ENCODE measurements at places on chromosomes 3 and 15.

DNA sequence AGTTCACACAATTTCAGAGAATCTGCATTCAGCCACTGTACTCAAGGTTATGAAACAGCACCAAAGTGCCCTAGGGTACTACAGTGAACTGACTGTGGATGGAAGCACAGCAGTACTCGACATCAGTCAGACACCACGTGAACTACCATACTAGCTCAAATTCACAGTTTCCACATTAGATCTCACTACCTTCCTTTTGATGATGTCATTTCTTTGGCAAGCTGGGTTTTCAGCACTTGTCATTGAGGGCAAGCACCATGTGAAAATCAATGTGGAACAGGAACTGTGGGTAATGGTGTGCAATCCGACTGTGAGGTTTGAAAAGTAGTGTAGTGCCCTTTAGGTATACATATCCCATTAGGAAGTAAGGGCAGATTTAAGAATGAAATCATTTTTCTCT lies 110.5 kb upstream of the BFSP2 start:
- no peak for DNase-seq

- DNase-seq: peak; percentile 89
These were observed 136.8 kb upstream of the ACP3 start for GRCh38 chr3:132180337-132180791.

DNA sequence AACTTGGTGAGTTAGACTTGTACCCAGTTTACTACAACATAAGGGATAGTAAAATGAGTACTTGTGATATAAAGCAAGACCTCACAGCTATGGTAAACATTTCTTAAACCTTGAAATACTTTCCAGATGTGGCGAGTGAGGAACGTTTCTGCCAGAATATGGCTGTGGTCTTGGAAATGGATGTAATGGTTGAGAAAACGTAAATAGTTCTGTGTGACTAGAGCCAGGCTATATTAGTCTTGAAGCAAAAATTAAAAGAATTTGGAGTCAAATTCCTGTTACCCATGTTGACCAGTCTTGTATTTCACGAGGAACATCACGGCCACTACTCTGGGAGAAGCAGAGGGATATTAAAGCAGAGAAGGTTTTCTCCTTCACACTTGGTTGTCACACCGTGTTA lies 15.3 kb downstream of the OR4F15 start:
- no peak for DNase-seq

GRCh38 chr3:12990781-12991480 lies 82.3 kb downstream of the IQSEC1 start:
- peak; percentile 73 for DNase-seq

- DNase-seq: no peak
These were observed 109.0 kb downstream of the ADAMTS9 start for GRCh38 chr3:64578797-64579196.

DNA sequence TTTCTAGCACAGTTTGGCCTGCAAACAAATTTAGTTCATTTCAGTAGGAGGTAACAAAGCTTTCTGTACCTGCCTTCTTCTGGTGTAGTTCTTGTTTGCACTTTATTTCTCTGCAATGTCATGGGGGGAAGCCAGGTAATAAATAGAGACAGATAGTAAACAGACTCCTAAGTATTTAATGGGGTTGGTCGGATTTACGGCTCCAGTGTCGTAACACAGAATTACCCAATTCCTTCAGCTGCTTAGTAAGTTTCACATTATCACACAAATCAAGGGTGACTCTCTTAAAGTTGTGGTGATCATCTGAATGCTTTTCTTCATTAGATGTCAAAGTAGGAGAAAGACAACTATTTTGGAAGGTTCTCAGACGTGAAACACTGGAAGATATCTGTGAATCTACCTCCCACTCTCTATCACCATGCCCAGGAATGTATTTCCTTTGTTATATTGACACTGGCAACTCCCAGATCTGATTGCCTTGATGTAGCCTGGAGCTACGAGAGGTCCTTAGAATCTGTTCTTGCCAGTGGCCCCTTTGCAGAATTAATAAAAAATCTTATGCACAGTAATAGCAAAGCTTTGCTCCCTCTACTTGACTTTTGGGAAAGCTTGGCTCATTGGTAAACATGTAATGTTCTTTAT lies 25.0 kb upstream of the TMC3 start:
- DNase-seq: peak; percentile 38

DNA sequence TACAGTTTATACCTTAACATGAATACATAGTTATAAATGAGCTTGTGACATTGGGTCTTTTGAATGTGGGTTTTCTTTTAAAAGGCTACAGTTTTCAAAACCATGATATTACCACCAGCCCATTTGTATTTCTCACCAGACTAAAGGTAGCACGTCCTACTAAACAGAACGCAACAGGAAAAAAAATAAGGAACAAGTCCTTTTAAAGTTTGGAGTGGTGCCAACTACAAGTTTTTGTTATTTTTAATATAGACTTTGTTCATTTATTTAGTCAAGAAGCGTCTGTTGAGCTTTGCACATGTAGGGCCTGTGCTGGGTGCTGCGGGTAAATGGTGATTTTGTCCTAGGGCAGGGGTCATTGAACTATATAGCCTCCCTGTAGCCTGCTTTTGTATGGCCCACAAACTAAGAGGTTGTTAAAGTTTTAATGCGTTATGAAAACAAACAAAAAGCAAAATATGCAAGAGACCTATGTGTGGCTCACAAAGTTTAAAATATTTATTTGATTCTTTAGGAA lies 164.4 kb downstream of the GHSR start:
- no peak for DNase-seq

GRCh38 chr3:71087143-71088018 lies 496.1 kb downstream of the FOXP1 start:
- DNase-seq: peak; percentile 95

DNA sequence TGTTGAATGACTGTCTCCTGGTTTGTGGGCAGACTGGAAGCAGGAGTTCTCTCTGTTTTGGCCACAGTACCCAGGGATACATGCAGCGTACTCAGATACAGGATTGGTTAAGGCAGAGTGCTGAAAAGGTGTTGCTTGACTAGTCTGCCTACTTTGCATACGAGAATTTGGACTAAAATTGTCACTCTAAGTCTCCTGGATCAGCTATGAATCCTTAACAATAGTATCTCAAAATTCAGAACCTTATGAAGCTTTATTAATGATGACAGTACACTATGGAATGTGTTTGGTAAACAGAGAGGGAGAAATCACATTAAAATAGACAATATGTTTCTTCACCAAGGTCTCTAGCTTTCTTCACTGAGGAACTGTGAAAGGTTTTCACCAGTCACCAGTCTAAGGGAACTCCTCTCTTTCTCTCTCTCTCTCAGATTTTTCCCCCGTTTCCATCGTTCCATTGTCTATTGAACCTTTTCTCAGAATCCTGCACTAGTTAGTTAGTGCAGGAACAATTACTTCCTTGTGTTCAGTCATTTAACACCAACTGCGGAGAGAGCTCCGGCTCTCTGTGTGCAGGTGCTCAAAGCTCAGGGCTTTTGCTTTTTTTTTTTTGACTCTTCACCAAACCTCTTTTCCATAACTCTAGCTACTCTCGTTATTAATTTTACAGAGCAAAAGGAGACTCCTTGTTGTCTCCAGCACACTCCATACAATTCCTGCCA lies 85.9 kb upstream of the FNDC3B start:
- peak; percentile 80 for DNase-seq

DNA sequence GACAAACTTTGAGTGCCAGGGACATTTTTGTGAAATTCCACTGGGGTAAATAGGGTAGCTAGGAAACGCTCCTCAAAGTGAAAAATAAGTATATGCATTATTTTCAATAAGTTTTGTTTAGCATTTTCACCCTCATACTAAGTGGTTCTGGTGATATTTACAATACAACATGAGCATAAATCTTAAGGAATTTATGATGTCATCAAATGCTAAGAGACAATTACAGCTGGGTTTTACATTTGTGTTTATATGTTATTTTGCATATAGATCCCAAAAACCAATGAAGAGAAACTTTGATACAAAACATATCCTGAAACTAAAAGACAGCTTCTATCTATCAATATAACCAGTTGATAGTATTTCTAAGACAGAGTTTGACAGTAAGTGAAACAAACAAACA lies 323.1 kb downstream of the ZBTB20 start:
- no peak for DNase-seq

GRCh38 chr3:138199851-138200250 lies 12.8 kb downstream of the ARMC8 start:
- no peak for DNase-seq

DNA sequence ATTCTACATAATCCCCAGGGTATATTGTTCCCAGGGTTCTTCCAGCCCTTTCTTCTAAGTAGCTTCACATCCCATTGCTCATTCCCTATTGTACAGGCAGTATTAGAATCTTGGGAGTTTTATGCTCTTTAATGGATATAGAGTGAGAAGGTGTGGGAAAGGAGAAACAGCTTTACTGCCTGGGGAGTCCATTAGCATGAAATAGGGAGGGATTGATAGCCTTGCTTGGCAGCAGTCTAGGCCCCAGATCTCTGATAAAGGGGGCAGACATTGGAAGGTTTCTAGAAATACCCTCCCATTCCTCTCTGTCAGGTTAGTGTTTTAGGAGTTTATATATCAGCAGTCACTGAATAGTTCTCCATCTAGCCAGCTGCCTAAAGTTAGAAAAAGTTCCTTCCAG lies 334.3 kb downstream of the UNC13C start:
- no peak for DNase-seq

DNA sequence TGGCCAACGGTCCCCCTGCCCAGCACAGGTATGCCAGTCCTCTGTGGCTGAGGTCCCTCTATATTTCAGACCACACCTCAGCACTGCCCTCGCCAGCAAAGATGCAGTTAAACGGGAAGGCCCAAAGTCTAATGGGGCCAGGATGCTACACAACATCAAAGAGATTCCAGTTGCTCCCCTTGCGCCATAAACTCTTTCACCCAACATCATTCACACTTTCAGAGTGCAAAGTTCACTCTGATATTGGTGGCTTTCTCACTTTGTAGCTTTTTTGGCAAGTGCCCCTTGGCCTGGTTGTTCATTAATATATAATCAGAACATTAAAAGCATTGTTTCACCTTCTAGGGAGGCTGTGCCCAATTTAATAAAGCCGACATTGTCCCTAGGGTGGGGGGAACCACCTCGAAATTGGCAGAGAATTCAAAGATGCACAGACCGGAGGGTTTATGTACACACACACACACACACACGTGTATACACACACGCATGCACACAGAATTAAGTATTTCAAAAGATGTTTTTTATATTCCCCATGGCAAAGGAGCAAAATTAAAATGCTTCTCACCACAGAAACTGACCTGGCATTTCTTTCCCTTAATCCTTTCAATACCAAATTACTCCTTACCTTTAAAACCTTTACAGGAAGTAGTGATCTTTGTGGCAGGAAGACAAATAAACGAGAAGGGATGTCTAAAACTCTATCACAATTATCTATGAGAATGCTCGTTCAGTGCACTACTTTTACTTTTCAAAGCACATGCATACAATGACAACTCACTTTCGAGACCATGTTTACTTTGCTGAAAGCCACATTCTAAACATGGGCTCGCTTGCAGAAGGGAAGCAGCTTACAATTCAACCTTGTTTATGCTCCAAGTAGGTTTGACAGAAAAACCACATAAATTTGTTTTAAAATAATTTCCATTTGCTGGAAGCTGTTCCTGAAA lies 19.5 kb downstream of the LRIG1 start:
- no peak for DNase-seq

- DNase-seq: no peak
These were observed 54.9 kb upstream of the SLC7A14 start for GRCh38 chr3:170640737-170641171.

GRCh38 chr3:14988988-14989394 lies 41.6 kb downstream of the NR2C2 start:
- peak; percentile 13 for DNase-seq

GRCh38 chr3:72257203-72257602 lies 472.3 kb upstream of the PROK2 start:
- DNase-seq: no peak

GRCh38 chr15:66588971-66589370 lies 23.2 kb upstream of the LCTL start:
- DNase-seq: no peak

DNA sequence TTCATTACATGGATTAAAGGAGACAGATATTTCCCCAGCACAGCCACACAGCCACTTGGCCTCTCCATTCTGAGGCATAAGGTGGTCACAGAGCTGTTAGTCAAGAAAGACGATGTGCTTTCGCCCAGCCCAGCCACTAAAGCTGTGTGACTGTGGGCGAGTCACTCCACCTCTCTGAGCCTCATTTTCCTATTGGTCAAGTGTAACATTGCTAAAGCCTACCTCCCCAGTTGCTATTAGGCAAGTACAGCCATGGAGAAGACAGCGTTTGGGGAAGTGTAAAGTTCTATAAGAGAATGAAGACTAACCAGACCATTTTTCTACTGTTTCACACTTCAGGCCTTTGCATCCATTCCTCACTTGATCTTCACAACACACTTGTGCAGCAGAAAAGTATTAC lies 24.1 kb downstream of the TMEM40 start:
- no peak for DNase-seq

- DNase-seq: peak; percentile 58
These were observed at the start of gene SEMA4B for GRCh38 chr15:90201130-90201943. TSS of gene SEMA4B (plus strand) at chr15:90201330. CDS start at chr15:90201579, 249 bp downstream.

DNA sequence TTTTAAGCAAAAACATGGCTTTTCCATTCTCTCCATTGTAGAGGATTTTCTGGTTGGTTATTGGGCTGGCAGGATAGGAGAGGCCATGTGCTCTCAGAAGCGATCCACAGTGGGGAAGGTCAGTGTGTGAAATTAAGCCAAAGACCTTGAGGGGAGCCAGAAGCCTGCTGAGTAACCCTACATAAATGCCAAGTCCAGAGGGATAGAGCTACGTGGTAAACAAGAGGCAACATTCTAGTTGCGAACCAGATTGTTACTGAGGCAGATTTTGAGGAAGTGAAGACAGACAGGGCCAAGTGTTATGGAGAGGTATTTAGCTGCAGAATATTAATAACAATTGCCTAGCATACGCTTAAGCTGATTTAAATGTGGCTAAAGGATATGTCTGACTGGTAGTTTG lies 592.8 kb upstream of the GBE1 start:
- no peak for DNase-seq

- DNase-seq: peak; percentile 77
These were observed 94.6 kb downstream of the ZPLD1 start for GRCh38 chr3:102529452-102529851.

DNA sequence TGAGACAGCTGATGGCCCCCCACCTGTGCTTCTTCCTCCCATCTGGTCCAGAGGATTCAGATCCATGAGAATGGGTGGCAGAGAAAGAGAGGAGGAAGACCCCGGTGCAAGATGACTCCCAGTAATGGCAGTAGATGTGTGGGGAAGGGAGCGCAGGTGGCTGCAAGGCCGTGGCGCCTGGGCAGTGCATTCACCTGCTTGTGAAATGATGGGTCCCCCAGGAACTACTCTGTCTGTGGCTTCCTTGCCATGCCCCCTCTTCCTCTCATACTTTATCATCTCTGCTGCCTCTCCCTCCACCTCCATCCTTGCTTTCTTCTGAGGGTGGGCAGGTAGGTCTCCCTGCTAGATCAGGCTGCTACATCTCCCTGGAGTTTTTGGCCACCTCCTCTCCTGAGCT lies 23.3 kb downstream of the ZNF710 start:
- no peak for DNase-seq

DNA sequence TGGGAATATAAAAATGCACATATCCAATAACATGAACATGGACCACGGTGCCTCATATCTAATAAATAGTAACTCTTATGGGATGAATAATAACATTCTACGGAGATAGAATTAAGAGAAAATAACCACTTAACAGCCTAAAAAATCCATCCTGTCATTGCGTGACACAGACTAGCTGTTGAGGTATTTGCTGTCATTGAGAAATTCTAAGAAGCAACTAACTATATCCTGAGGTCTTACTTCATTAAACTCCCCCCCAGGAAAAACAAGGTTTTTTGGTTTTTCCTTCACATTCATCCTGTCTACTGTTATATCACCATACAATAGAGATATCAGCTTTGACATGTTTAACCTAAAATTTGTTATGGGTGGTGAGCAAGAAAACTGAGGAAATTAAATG lies 14.3 kb downstream of the CEP152 start:
- DNase-seq: no peak

All from PC-3 (cell line).